ENCODE measurements at places on chromosomes 1 and 21.

DNA sequence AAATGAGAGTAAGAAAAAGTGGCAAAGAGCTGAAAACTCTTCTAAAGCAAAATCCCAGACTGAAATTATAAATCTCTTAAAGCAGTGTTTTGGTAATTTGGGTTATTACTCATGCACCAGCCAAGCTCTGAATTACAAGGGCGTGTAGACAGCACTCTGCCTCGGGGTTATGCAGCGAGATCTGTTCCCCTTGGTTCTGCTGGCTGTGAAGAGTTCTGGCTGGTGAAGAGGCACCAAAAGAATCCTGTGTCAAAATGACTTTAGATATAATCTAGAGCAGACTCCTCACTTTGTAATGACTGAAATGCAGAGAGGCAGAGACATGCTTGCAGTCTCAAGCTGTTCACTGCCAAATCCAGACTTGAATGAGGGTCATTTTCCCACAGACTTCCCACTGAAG, 461.8 kb upstream of the CXADR start:
- no peak for DNase-seq

DNA sequence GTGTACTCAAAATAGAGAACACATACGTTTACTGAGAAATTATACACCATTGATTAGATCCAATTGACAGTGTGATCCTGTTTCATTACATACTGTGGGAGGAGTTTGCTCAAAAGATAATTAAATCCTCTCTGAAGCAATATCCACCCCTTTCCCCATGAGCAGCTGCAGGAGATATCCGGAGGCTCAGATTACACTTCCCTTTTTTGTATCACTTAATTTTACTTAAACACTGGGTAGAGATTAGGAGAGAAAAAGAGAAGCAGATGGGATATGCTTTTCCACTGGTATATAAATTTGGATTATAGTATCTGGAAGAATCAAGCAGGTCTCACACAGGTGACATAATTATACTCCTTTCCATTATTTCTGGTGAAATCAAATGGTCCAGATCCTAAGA, 333.3 kb upstream of the ZRANB2 start:
- no peak for DNase-seq

GRCh38 chr1:55255901-55256300, 40.7 kb upstream of the USP24 start:
- no peak for DNase-seq

DNA sequence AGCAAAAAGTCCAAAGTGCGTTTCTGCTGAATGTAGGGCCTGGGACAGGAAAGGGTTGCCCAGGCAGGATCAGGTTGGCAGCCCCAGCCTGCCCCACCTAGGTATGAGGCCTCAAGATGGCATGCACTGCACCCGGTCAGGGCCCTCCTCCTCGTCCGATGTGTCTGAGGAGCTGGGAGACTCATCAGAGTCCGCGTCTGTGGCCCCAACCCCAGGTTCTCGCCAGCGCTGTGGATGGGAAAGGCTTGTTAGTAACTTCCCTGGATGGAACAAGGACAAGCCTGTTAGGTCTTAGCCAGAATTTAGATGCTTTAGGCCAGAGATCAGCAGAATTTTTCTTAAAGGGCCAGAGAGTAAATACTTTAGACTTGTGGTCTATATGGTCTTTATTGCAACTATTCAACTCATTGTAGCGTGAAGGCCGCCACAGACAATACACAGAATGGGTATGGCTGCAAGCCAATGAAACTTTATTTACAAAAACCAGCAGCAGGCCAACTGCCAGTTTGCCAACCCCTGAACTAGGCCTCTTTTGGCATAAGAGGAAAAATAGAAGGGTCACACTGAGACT, 12.4 kb downstream of the PEA15 start:
- no peak for DNase-seq

GRCh38 chr21:27017246-27017645, 50.4 kb upstream of the ADAMTS5 start:
- DNase-seq = no peak

DNA sequence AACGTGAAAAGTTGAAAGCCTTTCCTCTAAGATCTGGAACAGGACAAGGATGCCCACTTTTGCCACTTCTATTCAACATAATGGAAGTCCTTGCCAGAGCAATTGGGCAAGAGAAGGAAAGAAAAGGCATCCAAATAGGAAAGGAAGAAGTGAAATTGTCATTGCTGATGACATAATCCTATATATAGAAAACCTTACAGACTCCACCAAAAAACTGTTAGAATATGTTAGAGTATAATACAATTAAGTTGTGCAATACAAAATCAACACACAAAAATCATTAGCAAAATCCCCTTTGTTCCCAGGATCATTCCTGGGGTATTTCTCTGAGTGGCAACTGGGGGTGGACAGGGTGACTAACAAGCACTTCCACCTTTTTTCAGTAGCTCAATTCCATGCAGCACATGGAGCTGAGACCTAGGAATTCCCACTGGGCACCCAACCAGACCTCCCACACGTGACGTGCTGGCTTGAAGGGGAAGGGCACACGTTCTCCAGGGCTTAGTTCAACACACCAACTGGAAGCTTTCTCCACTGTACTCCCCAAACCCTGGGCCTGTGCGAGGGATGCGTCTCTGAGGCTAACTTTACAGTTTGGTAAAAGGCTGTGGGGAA, 9.6 kb downstream of the STUM start:
- DNase-seq = no peak

GRCh38 chr1:111222308-111223125, 5.0 kb upstream of the CHI3L2 start:
- peak; percentile 81 for DNase-seq

- no peak for DNase-seq
Observed at GRCh38 chr1:205925736-205926135, 17.5 kb downstream of the SLC26A9 start.

DNA sequence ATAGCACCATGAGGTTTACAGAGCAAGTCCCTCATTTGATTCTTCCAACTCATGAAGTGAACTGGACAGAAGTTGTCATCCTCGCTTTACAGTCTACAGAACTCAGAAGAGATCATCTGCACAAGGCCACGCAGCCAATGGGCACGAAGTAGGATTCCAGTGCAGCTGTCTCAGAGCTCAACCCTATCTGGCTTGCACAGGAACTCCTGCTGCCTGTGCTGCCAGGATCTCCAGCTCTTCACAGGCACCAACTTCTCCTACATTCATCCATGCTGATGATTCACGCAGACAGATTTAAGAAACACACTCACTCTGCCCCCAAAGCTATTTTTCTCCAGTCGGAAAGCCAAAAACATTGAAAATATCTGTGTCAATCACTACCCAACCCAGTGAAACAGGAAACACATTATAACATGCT, 157.0 kb downstream of the RERE start:
- no peak for DNase-seq

DNA sequence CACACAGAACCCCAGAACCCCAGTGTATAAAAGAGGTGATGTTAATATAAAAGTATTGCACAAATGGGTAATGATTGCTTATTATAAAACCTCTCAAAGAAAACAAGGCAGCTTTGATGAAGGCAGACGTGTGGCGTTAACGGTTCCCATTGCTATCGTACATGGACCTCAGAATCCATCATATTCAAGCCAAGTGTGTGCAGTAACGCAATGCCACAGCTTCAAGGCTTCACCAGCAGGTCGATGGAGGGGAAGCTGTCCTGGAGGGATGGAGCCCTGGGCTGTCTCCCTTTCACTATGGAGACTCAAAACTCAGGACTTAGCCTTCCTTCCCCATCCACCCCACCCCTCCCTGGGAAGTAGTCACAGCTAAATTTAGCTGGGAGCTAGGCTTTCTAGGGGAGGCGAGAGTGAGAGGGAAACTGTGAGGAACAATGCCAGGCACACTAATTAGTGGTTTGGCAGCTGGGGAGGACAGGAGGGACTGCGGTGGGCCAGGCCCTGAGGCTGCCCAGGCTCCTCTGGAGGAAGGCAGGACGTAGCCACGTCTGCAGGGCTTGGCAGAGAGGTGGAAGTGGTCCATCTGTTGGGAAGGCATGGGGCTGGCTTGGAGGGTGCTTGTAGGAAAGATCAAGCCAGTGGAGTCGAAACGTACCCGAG, 121.2 kb downstream of the HMGB4 start:
- no peak for DNase-seq

DNA sequence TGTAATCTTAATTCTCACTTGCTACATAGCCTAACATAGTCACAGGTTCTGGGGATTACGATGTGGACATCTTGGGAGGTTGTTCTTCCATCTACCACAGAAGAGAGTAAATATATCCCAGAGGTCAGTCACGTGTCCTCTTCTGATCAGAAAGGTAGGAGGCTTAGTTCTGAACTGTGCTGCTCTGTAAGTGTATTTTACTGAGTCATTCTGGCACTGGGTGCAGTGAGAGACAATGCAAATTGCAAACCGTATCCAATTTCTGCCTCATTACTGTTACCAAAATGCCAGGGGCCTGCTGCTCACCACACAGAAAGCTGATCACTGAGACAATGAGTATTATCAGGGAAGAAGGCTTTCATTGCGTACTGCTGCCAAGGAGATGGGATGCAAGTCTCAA, 104.0 kb downstream of the GABPA start:
- DNase-seq = no peak

- no peak for DNase-seq
Observed at GRCh38 chr1:228088586-228089498, 6.3 kb downstream of the ARF1 start.

DNA sequence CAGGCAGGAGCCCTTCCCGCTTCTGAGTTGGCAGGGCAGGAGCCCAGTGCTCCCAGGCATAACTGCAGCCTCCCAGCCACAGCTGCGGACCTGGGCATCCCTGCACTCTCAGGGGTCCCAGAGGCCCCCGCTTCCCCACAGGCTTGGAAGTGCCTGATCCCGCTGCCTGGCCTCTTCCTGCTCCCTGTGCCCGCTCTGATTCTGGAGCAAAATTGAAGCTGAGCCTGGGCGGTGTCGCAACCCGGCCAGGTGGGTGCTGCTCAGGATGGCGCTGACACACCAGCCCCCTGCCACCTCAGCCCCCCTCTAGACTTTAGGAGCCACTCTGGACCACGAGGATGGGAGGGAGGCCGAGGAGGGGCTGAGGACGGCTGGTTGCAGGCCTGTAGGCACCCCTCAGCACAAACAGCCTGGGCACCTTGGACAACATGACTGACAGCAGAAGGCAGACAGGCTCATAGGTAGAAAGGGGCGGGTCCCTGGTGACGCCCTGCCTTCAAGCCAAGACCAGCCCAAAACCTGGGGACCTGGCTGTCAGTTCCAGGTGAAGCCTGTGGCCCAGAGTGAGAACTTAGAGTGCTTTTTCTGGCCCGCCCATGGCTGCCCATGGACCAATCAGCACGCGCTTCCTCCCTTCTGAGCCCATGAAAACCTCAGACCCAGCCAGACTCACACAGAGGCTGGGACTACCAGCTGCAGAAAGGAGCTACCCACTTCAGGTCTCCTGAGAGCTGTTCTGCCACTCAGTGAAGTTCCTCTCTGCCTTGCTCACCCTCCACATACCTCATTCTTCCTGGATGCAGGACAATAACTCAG, 7.2 kb downstream of the HLCS start:
- DNase-seq = no peak

Measured in activated CD4-positive, alpha-beta T cell treated with anti-CD3 and anti-CD28 coated beads, Interleukin-2, amount 50 U/mL, for 16 hours (primary cell).